Osteocyte (in vitro differentiated cells): ENCODE measurements at places on chromosomes 12 and 14. TPM values are rescaled to one million over a fixed set of nuclear protein-coding genes. Genes with fewer than 3 reads are reported as not detected.

GRCh38 chr12:102005256-102005655 lies 56.5 kb downstream of the WASHC3 start:
- DNase-seq = no peak

DNA sequence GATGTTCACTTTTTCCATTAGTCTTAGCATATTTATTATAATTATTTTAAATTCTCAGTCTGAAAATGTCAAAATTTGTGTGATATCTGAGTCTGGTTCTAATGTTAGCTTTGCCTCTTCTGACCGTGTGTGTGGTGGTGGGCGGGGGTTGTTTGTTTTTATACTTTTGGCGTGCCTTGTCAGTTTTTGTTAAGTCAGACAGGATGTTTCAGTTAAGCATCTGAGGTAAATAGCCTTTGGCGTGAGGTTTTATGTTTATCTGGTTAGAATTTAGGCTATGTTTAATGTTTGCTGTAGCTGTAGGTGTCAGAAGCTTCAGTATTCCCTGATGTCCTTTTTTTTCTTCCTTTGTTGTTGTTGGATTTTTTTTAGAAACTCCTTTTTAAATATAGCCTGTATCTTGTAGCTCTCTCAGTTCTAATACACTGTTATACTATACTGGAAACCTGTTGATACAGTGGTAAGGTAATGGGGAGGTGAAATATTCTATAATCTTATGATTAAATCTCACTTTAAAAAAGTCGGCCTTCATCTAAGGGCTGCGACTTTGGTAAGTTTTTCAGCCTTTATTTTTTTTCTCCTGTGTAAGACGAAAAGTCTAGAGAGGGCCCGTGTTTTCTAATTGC lies 111.6 kb downstream of the SCAF11 start:
- no peak for DNase-seq

- peak; percentile 60 for DNase-seq
These were observed 270.7 kb upstream of the DIO3 start for GRCh38 chr14:101290611-101291010.

PLBD1 gene
- total RNA-seq = 0.13 and 0.89 TPM in 2 replicates

STAT6 gene
- 154 and 161 TPM in 2 replicates for total RNA-seq

CLSTN3 gene
- total RNA-seq = 12.0 and 14.4 TPM in 2 replicates
